ENCODE measurements at places on chromosomes 12 and 14.
A peak's percentile ranks its signal among the peaks of the same experiment; 100 is the strongest.

- no peak for DNase-seq
Measured at GRCh38 chr12:98594050-98594835, 757 bp downstream of the SLC25A3 start.

DNA sequence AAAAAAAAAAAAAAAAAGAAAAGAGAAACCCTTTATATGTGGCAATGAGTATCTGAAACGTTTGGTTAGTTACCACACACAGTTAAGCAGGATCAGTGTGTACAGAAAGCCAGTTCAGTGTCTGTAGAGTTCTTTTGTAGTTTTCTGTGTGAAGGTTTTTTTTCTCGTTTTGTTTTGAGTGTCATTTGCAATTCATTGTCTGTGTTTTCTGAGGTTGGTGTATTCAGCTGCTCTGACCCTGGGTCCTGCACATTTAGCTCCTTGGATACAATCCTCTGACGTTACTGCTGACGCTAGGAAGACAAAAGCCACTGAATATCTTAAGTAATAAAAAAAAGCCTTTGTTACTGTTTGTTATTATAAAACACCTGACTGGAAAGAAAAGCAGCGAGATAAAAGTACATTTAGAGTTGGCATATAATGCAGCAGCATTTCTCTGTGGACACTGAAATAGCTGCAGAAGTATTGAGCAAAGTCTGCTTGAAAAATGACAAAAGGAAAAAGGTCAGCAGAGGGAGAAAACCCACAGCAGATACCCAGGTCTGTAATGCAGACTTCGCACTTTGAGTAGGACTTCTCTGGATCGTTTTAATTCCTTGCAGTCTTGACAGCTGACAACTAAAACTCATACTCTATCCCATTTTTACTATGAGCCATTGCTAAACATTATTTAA lies 89.0 kb downstream of the POLR3B start:
- no peak for DNase-seq

DNA sequence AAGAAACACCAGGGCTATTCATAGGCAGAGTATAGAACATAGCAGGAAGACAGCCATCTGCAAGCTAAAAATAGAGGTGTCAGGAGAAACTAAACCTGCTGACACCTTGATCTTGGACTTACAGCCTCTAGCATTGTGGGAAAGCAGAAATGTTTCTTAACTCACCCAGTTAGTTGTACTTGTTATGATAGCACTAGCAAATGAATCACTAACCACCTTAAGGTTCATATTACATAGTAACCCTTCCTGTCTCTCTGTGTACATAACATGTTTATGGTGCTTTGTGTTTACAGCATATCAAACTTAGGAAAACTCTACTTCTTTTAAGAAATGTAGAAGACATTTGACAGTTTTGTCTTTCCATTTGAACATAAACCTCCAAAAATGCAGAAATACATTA lies 1031.3 kb downstream of the FSCB start:
- no peak for DNase-seq

GRCh38 chr14:54577494-54577893 lies 10.6 kb downstream of the SAMD4A start:
- peak; percentile 21 for DNase-seq

DNA sequence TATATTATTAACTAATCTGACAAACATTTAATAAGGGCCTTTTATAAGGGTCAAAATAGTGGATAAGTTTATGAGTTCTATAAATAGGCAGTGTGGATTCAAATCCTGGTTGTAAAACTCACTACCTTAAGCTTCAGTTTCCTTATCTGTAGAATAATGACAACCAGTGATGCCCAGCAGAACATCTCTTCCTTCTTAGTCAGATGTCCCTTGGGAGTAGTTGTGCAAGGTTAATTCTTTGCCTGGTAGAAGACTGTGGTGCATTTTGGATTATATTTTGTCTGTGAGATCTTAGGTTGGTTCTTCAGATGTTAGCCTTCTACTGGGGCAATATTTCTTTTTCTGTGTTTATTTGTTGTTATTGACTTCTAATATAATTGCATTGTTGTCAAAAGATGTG lies 59.5 kb downstream of the ARID2 start:
- no peak for DNase-seq

DNA sequence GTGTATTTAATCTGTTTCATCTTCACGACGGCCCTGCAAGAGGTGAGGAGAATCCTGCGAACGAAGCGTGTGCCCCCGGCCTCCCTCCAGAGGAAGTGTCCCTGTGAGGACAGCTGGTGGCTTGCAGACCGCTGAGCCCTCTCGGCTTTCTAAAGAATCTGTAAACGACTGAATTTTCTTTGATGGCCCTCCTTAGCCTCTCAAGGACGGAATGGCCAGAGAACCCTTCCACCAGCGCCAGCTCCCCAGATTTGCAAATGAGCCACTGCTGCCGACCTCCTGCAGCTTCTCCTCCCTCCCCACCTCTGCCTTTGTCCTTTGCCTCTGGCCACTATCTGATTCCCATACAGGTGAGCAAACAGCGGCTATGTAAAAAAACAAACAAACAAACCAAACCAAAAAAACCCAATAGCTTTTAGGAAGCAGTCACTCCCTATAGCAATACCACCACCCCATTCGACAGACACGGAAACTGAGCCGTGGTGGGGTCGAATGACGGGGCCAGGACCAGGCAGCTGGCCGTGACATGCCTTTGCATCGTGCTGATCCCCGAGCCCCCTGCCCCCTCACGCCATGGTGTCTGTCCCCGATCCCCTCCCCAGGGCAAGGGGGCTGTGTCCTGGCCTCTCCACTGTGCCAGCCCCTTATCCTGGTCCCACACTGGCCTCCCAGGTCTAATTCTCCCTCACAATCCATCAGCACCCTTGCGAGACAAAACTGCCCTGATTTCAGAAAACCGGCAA lies 23.6 kb downstream of the RFLNA start:
- no peak for DNase-seq

DNA sequence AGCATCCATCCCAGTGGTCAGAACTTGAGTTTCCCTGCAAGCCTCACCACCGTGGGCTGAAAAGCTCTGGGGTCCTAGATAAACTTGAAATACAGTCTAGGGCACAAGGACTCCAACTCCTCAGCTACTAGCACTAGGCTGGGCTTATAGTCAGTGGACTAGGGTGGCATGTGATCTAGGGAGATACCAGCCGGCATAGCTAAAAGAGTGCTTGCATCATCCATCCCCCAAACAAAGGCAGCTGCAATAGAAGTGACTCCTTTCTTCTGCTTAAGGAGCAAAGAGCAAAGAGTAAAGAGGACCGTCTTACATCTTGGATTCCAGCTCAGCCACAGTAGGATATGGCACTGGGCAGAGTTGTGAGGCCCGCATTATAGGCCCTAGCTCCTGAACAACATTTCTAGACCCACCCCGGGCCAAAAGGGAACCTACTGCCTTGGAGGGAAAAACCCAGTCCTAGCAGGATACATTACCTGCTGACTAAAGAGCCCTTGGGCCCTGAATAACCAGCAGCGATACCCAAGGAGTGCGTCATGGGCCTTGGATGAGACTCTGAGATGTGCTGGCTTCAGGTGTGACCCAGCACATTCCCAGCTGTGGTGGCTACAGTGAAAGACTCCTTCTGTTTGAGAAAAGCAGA lies 17.9 kb upstream of the SOS2 start:
- DNase-seq, result no peak

DNA sequence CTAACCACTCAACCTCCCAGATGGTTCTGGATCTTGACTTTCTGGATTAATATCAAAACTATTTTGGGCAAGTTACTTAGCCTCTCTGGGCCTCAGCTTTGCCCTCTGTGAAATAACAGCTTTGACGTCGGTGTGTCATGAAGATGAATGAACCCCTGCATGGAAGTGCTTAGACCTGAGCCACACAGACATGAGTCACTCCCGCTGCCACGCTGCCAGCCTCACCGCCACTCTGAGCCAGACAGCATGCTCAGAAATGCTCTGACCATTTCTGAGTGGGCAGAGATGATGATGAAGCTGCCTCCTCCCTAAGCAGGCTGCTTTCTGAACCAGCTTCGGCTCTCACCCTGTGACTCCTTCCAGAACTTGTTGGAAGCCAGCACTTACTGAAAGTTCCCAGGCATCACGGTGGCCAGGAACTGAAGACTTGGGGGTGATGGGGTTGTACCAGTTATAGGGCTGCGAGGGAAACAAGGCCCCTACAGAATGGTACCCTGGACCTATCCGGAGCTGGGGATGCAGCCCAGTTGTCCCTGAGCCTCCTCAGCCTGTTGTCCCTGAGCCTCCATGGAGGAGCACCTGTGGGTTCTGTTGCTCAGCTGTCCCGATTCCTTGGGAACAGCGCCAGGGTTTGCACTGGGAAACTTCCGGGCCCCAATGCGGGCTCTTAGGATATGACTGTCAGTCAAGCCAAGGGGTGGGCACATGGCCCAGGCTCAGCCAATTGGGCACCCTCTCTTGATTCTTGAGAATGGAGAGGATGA lies 2.0 kb upstream of the CCDC197 start:
- peak; percentile 63 for DNase-seq
